ENCODE measurements at places on chromosomes 6 and 20. TPM values are rescaled to one million over a fixed set of nuclear protein-coding genes. Genes with fewer than 3 reads are reported as not detected.
A peak's percentile ranks its signal among the peaks of the same experiment; 100 is the strongest.

Gene GLP1R
- not detected for total RNA-seq

DNA sequence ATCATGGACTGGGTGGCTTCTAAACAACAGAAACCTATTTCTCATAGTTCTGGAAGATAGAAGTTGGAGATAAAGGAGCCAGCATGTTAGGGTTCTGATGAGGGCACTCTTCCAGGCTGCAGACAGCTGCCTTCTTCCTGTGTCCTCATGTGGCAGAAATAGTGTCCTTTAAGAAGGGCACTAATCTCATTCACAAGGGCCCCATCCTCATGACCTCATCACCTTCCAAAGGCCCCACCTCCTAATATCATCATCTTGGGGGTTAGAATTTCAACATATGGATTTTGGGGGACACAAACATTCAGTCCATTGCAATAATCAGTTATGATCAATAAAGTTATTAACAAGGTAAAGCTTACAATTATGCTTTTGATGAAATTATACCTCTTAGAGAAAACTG is 130.8 kb upstream of the SLC22A23 start:
- no peak for DNase-seq

GRCh38 chr6:100078509-100078908 is 84.5 kb upstream of the MCHR2 start:
- peak; percentile 75 for DNase-seq

DNA sequence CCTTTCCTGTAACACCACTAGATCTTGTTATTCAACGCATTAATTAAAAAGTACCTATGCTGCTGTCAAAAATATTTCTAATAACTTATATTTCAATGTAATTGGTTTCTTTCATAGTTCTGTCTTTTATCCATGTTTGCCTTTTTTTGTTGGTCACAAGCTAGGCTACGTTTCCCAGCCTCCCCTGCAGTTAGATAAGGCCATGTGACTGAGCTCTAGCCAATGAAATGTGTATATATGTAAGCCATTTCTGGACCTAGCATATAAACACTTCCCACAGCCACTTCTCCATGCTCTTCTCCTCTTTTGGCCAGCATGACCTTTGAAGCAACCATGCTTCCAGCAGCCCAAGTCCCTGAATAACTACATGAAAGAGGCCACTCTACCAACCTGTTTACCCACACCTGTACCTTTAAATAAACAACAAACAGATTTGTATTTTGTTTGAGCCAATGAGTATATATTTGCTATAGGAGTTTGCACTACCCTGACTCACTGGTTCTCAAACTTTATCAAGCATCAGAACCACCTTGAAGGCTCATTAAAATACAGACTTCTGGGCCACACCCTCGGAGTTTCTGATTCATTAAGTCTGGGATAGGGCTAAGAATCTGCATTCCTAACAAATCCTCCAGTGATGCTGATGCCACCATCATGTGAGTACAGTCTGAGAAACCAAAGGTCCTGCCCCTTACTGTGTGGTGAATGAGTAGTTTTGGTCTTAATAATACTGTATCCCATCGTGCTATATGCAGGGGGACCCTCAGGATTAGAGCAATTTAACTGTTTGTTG is 45.6 kb upstream of the BEND6 start:
- DNase-seq, result no peak

Gene PROKR2
- total RNA-seq, result not detected

Gene MEP1A
- total RNA-seq, result not detected

- no peak for DNase-seq
Measured at GRCh38 chr20:37108676-37109075, 12.9 kb upstream of the RBL1 start.

- peak; percentile 77 for DNase-seq
Measured at GRCh38 chr20:59063358-59064213, 21.0 kb upstream of the PRELID3B start.
